IPS DF 6.9 (cell line): ENCODE measurements at places on chromosomes 12 and 14.

- H3K4me1 ChIP-seq = peaks cover 1% of the 10 kb centered on the region; the same call in 1 of the 2 replicates
- DNase-seq = no peak
- H3K4me3 ChIP-seq = no peak overlapping the region
- H3K27ac ChIP-seq = no peak overlapping the region
Measured at GRCh38 chr12:43099691-43100163, 452.3 kb downstream of the ADAMTS20 start.

- H3K27ac ChIP-seq = no peak overlapping the region
- no peaks in the 10 kb centered on the region for H3K36me3 ChIP-seq
- H3K4me1 ChIP-seq = no peaks in the 10 kb centered on the region
- no peak overlapping the region for H3K4me3 ChIP-seq
- DNase-seq = no peak
Measured at GRCh38 chr14:94673781-94674231, 61.6 kb downstream of the SERPINA3 start.

DNA sequence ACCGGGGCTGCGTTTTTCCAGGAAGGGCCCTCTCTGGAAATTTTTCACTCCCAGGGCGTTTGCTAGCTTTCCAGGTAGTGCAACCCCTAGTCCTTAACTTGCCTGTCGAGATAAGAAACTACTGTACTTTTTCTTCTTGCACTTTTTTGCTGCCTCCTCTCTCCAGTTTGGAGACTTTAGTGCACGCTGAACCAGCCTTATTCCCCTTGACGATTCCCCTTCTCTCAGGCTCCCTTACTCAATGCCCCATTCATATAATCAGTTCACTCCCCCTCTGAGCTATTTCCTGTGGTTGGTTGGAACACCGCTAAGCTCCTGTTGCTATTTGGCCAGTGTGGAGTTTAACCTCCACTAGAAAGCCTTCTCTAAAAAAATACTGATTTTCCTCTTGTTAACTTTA, 682 bp downstream of the CREBL2 start:
- peak overlapping the region; percentile 91 for H3K4me3 ChIP-seq
- H3K4me1 ChIP-seq = no peaks in the 10 kb centered on the region
- H3K27me3 ChIP-seq = no peaks in the 10 kb centered on the region
- no peaks in the 10 kb centered on the region for H3K36me3 ChIP-seq

DNA sequence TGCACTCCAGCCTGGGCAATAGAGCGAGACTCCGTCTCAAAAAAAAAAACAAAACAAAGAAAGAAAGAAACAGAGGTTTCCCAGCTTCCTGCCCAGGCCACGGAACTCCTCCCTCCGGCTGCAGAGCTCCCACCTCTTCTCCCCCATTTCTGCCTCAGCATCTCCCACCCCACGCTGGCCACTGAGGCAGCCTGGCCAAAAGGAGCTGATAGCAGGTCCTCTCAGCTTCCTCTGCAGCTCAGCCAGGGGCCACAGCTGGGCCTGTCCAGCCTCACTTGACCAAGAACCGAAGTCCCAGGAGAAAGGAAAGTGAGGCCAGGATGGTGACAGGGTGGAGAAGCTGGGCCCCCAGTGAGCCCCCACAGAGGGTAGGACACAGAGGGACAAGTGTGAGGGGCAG, 33.4 kb upstream of the CD9 start:
- H3K4me1 ChIP-seq = no peaks in the 10 kb centered on the region
- H3K36me3 ChIP-seq = no peaks in the 10 kb centered on the region
- H3K27ac ChIP-seq = no peak overlapping the region
- H3K4me3 ChIP-seq = no peak overlapping the region
- no peaks in the 10 kb centered on the region for H3K27me3 ChIP-seq

- H3K27ac ChIP-seq = no peak overlapping the region
- H3K4me3 ChIP-seq = no peak overlapping the region
- no peaks in the 10 kb centered on the region for H3K27me3 ChIP-seq
- no peaks in the 10 kb centered on the region for H3K4me1 ChIP-seq
Measured at GRCh38 chr14:36130186-36130585, 46.3 kb downstream of the PTCSC3 start.

DNA sequence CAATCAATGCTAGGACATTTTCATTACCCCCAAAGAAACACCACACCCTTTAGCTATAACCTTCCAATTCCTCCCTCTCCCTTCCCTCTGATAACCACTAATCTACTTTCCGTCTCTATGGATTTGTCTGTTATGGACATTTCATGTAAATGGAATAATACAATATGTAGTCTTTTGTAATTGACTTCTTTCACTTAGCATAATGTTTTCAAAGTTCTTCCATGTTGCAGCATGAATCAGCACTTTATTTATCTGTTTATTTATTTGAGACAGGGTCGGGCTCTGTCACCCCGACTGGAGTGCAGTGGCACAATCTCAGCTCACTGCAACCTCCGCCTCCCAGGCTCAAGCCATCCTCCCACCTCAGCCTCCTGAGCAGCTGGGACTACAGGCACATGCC, 1.2 kb upstream of the RBM19 start:
- H3K4me1 ChIP-seq = no peaks in the 10 kb centered on the region
- H3K4me3 ChIP-seq = no peak overlapping the region
- H3K27ac ChIP-seq = no peak overlapping the region

DNA sequence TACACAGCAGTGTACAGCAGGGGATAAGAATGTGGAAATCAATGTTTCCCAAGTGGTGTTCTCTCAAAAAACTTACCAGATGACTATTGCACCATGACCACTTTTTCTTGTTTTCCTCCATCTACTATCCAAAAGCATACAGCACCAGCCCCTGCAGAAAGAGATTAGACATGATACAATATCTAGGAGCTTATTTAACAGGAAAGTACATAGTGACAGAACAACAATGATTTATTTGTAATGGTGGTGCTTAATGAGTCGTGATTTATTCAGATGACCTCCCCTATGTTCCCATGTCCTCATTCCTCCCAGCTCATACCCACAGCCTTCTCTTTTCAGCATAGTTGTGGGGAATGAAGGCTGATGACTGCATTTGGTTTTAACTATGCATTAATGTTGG, 413.6 kb downstream of the BTG1 start:
- no peak overlapping the region for H3K27ac ChIP-seq
- H3K27me3 ChIP-seq = no peaks in the 10 kb centered on the region
- no peaks in the 10 kb centered on the region for H3K4me1 ChIP-seq
- no peak for DNase-seq
- no peak overlapping the region for H3K4me3 ChIP-seq

- H3K27me3 ChIP-seq = no peaks in the 10 kb centered on the region
- H3K27ac ChIP-seq = no peak overlapping the region
- H3K36me3 ChIP-seq = no peaks in the 10 kb centered on the region
- H3K4me1 ChIP-seq = no peaks in the 10 kb centered on the region
- H3K4me3 ChIP-seq = no peak overlapping the region
Measured at GRCh38 chr12:62581288-62582064, 114.8 kb downstream of the MON2 start.

DNA sequence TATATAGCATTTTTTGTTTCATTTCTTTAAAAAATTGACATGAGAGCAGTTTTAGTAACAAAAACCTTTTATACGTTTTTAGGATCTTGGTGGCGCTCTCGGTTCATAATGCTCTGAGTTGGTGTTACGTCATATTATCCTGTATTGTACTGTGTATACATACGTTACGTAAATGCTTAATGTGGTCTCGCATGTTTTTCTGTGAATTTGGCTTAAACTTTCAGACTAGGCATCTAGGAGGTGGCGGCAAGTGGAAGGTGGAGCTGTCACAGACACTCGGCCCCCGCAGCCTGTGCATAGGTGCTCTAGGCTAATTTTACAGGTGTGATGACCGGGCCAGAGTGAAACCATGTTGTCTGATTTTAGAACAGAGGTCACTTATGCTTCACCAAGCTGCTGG, 60.0 kb downstream of the PPP2R5C start:
- no peaks in the 10 kb centered on the region for H3K36me3 ChIP-seq
- no peak for DNase-seq
- no peaks in the 10 kb centered on the region for H3K27me3 ChIP-seq
- H3K27ac ChIP-seq = no peak overlapping the region
- H3K4me1 ChIP-seq = no peaks in the 10 kb centered on the region

- H3K4me1 ChIP-seq = no peaks in the 10 kb centered on the region
- no peaks in the 10 kb centered on the region for H3K27me3 ChIP-seq
- no peak overlapping the region for H3K4me3 ChIP-seq
- no peak overlapping the region for H3K27ac ChIP-seq
- DNase-seq = no peak
- H3K36me3 ChIP-seq = no peaks in the 10 kb centered on the region
Measured at GRCh38 chr12:88298761-88299242, 156.7 kb downstream of the TMTC3 start.

- no peaks in the 10 kb centered on the region for H3K4me1 ChIP-seq
- no peak overlapping the region for H3K4me3 ChIP-seq
- H3K27ac ChIP-seq = no peak overlapping the region
- H3K36me3 ChIP-seq = no peaks in the 10 kb centered on the region
- no peak for DNase-seq
Measured at GRCh38 chr12:52387859-52388258, 2.4 kb upstream of the KRT84 start.

DNA sequence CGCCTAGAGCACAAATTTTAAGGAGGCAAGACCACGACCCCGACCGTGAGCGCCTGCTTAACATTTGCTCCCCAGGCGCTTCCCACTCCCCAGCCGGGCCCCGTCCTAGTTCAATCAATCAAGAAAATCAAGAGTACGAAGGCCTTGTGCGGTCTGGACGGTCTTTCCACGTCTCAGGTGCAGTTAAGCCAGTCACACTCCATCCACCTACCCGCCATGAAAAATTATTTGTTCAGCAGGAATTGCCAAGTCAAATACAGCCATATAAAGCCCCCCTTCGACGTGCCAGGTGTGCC, 603 bp upstream of the LRR1 start:
- no peak for DNase-seq
- peak overlapping the region; percentile 80; the same call in 1 of the 2 replicates for H3K4me3 ChIP-seq
- no peak overlapping the region for H3K27ac ChIP-seq
- H3K4me1 ChIP-seq = no peaks in the 10 kb centered on the region

GRCh38 chr12:117188121-117188665, 2.1 kb downstream of the FBXO21 start:
- no peak overlapping the region for H3K27ac ChIP-seq
- no peaks in the 10 kb centered on the region; the same call in 1 of the 2 replicates for H3K27me3 ChIP-seq
- no peak overlapping the region for H3K4me3 ChIP-seq
- DNase-seq = no peak
- H3K36me3 ChIP-seq = no peaks in the 10 kb centered on the region; the same call in 1 of the 2 replicates

GRCh38 chr12:124208489-124208888, 86.4 kb upstream of the RFLNA start:
- H3K4me1 ChIP-seq = no peaks in the 10 kb centered on the region
- H3K4me3 ChIP-seq = no peak overlapping the region
- no peaks in the 10 kb centered on the region for H3K27me3 ChIP-seq
- H3K27ac ChIP-seq = no peak overlapping the region
- DNase-seq = no peak

DNA sequence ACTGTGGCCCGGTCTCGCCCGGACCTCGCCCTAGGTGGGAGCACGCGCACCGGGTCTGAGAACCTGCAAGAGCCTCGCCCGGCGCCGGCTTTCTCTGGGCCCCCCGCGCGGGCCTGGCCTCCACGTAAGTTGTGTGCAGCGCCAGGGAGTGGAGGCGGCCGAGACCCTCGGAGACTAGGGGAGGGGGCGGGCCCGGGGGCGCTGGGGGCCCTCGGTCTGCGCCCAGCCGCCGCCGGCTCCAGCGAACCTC, 183 bp upstream of the PRMT8 start:
- no peak for DNase-seq
- no peaks in the 10 kb centered on the region for H3K36me3 ChIP-seq
- H3K4me3 ChIP-seq = peak overlapping the region; percentile 56; the same call in 1 of the 2 replicates
- H3K27me3 ChIP-seq = peaks cover 49% of the 10 kb centered on the region

DNA sequence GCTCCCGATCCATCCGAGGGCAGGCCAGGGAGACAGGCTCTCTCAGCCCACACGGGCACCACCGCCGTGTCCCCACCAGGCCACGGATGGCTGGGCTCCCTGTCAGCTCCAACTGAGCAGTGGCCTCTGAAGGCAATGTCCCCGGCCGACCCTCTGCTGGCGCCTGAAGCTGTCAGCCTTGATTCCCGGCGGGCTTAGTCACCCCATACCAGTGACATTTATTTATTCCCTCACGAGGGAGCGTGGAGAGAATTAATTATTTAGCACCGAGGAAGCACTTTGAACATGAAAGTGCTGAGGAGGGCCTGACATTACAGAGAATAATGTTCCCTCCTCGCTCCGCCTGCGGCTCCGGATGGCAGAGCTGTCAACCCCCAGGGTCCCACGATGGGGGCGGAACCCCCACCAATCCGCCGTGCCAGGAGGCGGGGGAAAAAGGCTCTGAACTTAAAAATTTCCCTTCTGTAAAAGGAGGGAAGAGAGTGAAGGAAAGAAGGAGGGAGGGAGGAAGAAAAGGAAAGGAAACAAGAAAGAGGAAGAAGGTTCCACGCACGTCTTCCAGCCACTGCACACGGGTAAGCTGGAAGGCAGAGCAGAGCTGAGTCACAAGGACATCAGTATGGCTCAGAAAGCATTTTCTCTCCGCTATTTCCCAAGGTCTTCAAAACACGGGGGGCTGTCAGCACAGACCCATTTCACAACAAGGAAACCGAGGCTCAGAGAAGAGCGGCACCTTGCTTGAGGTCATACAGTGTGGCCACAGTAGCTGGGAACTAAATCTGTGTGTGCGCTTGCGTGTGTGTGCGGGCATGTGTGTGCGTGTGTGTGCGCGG, 108.7 kb upstream of the NCOR2 start:
- DNase-seq = no peak
- 0 out of 2 replicates have a peak, but pooled peaks cover 4% of the 10 kb centered on the region for H3K4me1 ChIP-seq
- H3K27ac ChIP-seq = no peak overlapping the region

DNA sequence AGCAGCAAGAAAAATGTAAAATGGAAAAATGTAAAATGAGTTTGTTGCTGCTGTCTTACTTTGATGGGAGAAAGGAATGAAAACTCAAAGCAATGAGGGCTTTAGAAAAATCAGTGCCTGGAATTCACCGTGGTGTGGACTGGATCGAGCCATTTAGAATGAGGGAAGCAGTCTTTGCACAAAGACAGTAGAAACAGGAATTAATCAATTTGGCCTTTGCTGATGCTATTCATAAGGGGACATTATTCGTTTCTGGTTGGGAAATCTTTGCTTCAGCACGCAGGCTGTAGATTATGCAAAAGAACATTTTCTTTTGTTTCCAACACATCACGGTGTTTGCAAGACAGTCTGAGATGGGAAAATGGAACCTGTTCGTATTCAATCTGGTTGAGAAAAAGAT, 6.9 kb upstream of the TUNAR start:
- no peaks in the 10 kb centered on the region for H3K27me3 ChIP-seq
- H3K36me3 ChIP-seq = no peaks in the 10 kb centered on the region
- no peak overlapping the region for H3K27ac ChIP-seq
- no peak for DNase-seq

- no peaks in the 10 kb centered on the region for H3K27me3 ChIP-seq
- no peaks in the 10 kb centered on the region for H3K4me1 ChIP-seq
- no peaks in the 10 kb centered on the region for H3K36me3 ChIP-seq
- H3K4me3 ChIP-seq = no peak overlapping the region
- no peak overlapping the region for H3K27ac ChIP-seq
Measured at GRCh38 chr14:35632676-35633075, 98.7 kb downstream of the INSM2 start.

GRCh38 chr14:68458840-68459469, 333.9 kb downstream of the ZFP36L1 start:
- no peak overlapping the region for H3K27ac ChIP-seq
- H3K36me3 ChIP-seq = no peaks in the 10 kb centered on the region
- no peak for DNase-seq
- H3K4me3 ChIP-seq = no peak overlapping the region
